ENCODE measurements at places on chromosomes 6 and 20.

GRCh38 chr6:138387577-138388368 is 10.1 kb downstream of the SMIM28 start:
- DNase-seq, result no peak

GRCh38 chr6:33654831-33655554 is 33.9 kb downstream of the ITPR3 start:
- no peak for DNase-seq

- no peak for DNase-seq
Measured at GRCh38 chr6:12138381-12138780, 126.3 kb downstream of the HIVEP1 start.

GRCh38 chr6:166433096-166433495 is 50.4 kb upstream of the MPC1 start:
- no peak for DNase-seq

- no peak for DNase-seq
Measured at GRCh38 chr6:44721954-44722578, 334.6 kb downstream of the CDC5L start.
